ENCODE measurements at places on chromosomes 12 and 14. TPM values are rescaled to one million over a fixed set of nuclear protein-coding genes. Genes with fewer than 3 reads are reported as not detected.
A peak's percentile ranks its signal among the peaks of the same experiment; 100 is the strongest.

The FAM90A1 gene
- total RNA-seq, result not detected

The TMEM30B gene
- 33.5 TPM for total RNA-seq

DNA sequence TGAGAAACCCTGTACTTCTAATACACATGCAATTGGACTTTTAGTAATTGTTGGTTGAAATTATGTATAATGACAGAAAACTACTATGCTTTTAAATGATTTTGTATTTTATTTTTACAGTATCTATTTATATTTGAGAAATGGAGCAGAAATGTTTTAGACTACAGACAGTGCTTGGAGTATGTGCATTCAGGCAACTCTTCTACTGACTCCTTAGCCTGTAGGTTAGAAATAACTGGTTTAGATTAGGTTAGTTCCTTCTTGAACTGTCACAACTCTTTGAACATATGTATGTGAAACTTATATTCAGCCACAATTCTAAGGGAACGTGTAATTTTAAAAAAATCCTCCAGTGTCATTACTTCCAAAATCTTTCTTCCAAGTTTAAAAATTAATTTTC lies 1.7 kb downstream of the FGFR1OP2 start:
- no peaks in the 10 kb centered on the region for H3K36me3 ChIP-seq
- H3K4me3 ChIP-seq, result peak overlapping the region; percentile 86
- no peak for DNase-seq
- H3K4me1 ChIP-seq, result peaks cover 23% of the 10 kb centered on the region
- no peaks in the 10 kb centered on the region for H3K27me3 ChIP-seq

DNA sequence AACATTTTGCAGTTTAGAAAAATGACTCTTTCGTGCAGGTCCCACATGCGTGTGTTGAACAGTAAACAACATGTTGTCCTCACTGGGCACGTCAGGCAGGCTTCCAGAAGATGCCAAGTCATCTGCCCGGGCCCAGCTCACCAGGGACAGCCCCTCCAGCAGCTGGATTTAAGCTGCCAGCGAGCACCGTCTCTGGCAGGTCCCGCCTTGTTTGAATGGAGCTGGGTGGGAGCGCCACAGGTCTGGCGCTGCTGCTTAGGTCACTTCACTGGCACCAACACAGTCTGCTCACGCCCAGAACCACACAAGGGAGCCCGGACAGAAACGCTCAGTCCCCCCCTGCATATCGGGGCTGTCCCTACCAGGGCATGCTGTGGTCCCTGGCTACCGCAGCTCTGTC lies 33.1 kb upstream of the MMP17 start:
- H3K27me3 ChIP-seq, result no peaks in the 10 kb centered on the region
- H3K4me1 ChIP-seq, result peaks cover 8% of the 10 kb centered on the region
- H3K36me3 ChIP-seq, result peaks cover 95% of the 10 kb centered on the region
- no peak overlapping the region for H3K4me3 ChIP-seq

DNA sequence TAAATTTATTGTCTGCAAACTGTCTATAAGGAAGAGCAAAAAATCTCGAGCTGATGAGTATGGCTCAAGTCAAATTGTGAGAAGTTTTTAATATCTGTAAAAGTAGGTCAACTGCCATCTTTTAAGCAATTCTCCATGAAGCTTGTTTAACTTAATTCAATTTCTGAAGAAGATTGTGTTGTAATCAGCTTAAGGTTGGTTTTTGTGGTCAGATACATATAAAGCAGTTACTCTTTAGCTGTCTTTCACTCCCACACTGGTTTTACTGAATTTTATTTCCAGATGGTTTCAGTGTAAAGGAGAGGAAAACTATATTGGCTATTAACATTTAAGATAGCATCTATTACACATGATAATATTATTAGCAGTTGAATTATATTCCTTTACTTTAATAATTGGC lies 1165.1 kb downstream of the SLC16A7 start:
- no peak for DNase-seq
- H3K27ac ChIP-seq, result no peak overlapping the region
- no peaks in the 10 kb centered on the region for H3K4me1 ChIP-seq
- H3K4me3 ChIP-seq, result no peak overlapping the region
- no peaks in the 10 kb centered on the region for H3K27me3 ChIP-seq
- H3K36me3 ChIP-seq, result no peaks in the 10 kb centered on the region

- H3K27me3 ChIP-seq, result no peaks in the 10 kb centered on the region
- H3K4me1 ChIP-seq, result peaks cover 38% of the 10 kb centered on the region
- no peak overlapping the region for H3K4me3 ChIP-seq
Observed at GRCh38 chr12:122946690-122947341, 19.4 kb downstream of the ABCB9 start.

GRCh38 chr12:45775465-45775864 lies 46.0 kb downstream of the ARID2 start:
- H3K27me3 ChIP-seq, result no peaks in the 10 kb centered on the region
- H3K4me3 ChIP-seq, result no peak overlapping the region
- DNase-seq, result no peak
- no peak overlapping the region for H3K27ac ChIP-seq
